ENCODE measurements at places on chromosomes 12 and 14.

GRCh38 chr14:69238883-69239282 lies 21.1 kb upstream of the GALNT16 start:
- no peak for DNase-seq

- peak; percentile 30 for DNase-seq
Measured at GRCh38 chr14:77761205-77761931, 412 bp upstream of the SNW1 start.

- DNase-seq = no peak
Measured at GRCh38 chr14:99263564-99264330, 8.2 kb downstream of the BCL11B start.

DNA sequence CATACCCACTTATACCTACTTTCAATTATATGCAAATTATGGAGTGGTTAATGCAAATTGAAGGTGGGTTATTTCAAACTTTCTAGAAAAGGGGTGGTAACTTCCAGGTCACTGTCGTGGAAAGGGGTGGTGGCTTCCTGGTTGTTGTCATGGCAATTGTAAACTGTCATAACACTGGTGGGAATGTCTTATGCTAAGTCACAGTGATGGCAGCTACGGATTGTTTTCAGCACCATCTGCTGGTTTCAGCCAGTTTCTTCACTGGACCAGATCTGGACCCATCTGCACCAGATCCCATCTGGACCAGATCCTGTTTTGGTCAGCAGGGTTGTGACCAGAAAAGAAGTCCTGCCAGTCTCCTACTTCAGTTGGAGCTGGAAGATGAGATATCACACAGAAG lies 1469.3 kb downstream of the AACS start:
- DNase-seq = no peak

- DNase-seq = peak; percentile 2
Measured at GRCh38 chr14:85131226-85131922, 398.6 kb upstream of the FLRT2 start.

- no peak for DNase-seq
Measured at GRCh38 chr14:35079742-35080141, 33.7 kb downstream of the FAM177A1 start.

DNA sequence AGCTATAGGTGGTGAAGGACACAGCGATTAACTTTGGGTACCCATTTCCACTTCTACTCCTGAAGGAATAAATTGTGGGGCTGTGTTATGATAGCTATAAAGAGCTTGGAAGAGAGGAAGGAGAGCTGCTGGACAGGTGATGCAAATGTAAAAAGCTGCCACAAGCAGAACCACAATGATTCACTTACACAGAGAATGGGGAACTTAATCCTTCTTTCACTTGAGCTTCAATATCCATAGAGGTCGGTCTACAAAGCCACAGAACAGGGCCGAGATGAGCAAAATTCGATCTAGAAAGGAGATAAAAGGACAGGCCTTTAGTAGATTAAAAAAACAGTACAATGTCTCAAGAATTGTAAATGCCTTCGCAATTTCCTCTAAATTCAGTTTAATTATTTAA lies 831.1 kb downstream of the LRFN5 start:
- no peak for DNase-seq

DNA sequence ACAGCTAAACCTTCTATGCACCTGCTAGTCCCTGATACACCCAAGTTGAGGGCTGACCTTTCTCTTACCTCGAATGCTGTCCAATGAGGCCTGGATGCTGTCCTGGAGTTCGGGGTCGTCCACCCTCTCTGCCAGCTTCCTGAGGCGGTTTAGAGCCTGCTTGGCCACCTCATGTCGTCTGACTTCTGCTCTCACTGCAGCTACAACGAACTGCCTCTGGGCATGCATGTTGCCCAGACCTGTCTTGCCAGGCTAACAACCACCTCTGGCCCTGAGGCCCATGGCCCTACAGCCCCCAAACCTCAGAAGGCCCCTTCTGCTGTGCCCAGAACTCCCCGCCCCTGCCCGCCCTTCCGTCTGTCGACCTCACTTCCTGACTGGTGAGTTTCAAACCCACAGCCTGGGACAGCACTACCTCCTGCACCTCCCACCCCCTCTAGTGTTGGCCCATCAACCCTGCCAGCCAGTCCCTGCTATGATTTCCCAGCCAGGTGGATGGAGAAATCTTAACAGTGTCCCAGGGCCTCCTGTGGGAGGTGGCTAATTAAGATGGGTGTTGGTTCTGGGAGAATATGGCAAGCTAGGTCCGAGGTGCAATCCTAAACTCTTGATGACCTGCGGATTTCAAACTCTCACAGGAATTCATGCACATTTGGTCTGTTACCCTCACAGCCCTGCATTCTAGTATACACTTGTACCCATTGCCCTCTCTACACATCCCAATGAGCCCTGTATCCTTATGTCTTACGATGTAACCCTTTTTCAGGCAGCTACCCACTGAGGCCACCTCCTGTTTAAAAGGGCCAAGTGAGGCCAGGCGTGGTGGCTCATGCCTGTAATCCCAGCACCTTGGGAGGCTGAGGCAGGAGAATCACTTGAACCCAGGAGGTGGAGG lies 2.7 kb upstream of the TSPAN31 start:
- no peak for DNase-seq

DNA sequence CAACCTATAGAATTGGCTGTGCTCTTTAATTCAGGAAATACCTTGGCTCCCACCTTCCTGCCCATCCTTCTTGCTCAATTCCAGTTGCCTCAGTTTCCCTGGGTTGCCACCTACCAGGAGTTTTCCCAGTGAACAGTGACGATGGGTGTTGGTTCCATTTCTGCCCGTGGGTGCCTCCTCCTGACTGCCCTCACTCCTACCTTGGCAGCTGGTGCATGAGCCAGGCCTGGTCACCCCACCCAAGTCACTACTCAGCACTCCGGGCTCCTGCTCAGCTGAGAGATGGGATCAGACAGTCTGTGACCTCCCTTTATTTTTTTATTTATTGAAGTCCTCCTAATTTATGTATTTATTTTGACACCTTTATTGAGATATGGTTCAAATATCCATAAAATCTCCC lies 31.0 kb upstream of the PTGR2 start:
- no peak for DNase-seq

GRCh38 chr12:15563663-15564062 lies 225.5 kb downstream of the EPS8 start:
- DNase-seq = no peak

GRCh38 chr12:48132826-48133225 lies 13.7 kb downstream of the PFKM start:
- DNase-seq = no peak

GRCh38 chr12:93137656-93138612 lies 208.8 kb upstream of the EEA1 start:
- DNase-seq = no peak

Data from SHP77 (cell line).